ENCODE measurements at places on chromosomes 7 and 10.

GRCh38 chr7:105715528-105715927 is 134.2 kb upstream of the EFCAB10 start:
- no peak for DNase-seq

DNA sequence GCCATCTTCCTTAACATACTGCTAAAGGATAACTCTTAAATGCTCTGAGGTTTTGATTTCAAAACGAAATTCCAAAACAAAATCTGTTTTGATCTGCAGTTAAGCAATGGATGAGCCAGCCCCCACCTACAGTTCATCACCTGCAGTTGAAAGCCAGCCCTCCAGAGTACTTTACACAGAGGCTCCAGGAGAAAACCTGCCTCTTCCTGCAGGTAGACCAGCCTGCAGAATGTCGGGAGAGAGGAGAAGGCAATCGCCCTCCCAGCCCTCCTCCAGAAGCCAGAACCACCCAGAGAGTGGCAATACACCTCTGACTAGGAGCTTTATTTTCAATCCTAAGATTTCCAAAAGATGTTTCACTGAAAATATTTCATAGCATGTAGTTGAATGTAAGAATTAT is 798.1 kb downstream of the GATA3 start:
- no peak for DNase-seq

DNA sequence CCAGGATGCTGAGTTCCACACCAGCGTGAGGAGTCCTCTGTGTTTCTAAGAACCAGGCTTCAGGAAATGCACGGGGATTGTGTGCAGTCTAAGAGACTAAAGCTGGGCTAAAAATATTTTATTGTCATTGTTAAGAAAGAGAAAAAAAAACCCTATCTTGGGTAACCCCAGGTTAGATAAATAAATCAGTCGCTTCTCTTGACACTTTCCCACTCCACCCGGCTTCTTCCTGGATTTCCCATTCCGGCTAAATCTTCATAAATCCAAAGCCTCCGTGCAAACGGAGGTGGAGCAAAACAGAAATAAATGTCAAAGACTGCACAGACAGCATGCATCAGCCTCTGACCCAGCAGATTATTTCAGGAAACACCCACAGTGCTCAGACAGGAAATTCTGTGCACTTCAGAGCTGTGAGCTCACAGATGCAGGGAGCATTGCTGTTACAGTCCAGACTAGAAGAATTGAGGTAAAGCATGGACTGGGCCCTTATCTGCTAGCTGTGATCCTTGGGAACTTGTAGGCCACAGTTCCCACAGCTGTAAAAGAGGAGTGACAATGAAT is 44.8 kb upstream of the GRID1 start:
- no peak for DNase-seq

DNA sequence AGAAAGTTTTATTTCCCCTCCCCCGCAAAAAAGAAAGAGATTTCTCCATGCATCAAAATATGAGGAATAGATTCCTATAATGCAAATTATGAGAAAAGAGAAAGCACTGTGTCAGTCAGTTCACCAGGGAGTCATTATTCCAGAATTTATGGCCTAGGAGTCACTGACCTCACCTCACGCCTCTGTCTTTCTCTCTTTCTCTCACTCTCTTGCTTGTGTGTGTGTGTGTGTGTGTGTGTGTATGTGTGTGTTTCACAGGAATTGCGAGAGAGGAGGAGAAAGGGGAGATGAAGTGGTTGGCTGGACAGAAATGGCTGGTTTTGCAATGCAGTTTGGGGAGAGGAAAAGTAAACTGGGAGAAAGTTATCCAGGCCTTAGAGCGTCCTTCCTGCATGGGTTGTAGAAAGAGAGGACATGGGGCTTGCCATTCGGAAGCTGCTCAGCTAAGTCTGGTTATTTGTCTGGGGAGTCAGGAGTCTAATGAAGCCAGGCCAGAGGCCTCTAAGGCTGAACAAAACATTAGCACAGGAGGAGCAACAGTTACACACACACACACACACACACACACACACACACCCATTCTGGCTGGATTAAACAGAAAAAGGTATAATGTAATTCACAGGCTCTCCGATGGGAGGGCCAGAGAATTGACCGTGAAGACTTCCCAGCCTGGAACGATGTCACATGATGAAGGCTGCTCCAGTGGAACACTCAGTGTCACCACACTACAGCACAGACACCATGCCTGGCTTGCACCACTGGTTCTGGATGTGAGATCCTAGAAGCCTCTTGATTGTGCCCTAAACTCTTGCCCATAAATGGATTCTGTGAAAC is 12.8 kb upstream of the FFAR4 start:
- DNase-seq: no peak

- DNase-seq: no peak
Observed at GRCh38 chr10:43881657-43882056, 233.0 kb upstream of the ZNF32 start.

DNA sequence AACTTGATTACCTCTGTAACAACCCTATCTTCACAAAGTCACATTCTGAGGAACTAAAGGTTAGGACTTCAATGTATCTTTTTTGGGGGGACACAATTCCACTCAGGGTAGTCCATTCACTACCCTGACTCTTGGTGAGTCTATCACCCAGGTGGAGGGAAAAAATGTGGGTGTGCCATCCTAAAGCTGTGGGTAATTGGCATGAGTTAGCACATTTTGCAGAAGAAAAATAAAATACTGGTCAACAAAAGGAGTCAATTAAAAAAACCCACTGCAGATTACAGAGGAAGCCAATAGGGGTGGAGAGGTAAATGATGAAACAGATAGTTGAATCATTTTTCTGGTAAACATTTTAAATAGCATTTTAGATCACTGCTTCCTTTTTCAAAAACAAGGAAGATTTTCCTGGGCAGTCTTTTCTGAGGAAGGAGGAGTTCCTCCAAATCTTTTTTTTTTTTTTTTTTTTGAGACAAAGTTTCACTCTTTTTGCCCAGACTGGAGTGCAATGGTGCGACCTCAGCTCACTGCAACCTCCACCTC is 5.1 kb upstream of the BLVRA start:
- DNase-seq: no peak

DNA sequence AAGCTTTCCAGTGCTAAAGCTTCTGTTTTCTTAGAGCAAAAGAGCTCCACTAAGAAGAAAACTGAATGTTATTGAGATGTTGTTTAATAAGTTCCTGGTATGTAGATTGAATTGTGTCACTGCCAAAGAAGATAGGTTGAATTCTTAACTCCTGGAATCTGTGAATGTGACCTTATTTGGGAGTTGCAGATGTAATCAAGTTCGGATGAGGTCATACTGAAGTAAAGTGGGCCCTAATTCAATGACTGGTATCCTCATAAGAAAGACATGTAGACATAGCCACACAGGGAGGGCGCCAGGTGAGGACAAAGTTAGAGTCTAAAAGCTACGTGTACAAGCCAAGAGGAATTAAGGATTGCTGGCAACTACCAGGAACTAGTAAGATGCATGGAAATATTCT is 732.1 kb upstream of the C7orf33 start:
- DNase-seq: no peak

DNA sequence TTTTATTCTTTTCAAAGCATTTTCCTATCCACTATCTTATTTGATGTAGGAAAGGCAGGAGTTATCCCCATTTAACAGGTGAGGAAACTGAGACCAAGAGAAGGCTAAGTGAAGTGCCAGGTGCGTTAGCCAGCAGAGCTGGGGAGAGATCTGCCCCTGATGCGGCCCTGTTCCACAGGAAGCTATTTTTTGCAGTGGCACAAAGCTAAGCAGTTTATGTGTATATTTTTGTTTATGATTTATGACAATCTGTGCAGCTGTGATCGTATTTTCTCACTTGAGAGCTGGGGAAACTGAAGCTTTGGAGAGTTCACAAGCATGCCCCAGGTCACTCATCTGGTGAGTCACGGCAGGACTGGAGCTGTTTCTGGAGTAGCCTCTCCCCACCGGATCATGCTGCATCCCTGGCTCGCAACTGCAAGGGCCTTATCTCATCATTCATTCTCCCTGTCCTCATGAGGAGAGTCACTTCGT is 38.8 kb downstream of the SLC29A3 start:
- DNase-seq: no peak

- DNase-seq: no peak
Observed at GRCh38 chr10:43702213-43702935, 53.7 kb upstream of the ZNF32 start.

GRCh38 chr7:51244053-51244452 is 72.6 kb downstream of the COBL start:
- no peak for DNase-seq

- DNase-seq: no peak
Observed at GRCh38 chr7:40777730-40778312, 643.0 kb downstream of the SUGCT start.
